ENCODE measurements at places on chromosomes 3 and 15.

DNA sequence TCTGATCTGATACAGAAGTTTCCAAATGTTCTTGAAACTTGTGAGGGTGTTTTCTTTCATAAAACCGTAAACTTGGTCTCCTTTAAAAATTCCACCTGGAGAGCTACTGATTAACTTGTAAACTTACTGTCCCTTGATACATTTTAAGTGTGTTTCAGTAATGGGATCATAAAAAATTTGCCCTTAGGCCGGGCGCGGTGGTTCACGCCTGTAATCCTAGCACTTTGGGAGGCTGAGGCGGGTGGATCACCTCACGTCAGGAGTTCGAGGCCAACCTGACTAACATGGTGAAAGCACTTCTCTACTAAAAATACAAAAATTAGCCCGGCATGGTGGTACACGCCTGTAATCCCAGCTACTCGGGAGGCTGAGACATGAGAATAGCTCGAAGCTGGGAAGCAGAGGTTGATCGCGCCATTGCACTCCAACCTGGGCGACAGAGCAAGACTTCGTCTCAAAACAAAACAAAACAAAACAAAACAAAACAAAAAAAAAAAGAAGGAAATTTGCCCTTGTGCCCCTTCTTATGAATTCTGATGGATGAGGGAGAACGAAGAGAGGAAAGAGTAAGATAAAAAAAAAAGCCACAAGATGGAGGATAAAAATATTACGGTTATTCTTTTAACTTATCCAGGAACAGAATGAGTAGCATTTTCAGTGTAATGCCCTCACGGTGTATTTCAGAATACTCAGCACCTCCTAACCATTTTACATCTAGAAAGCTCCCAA lies 32.1 kb upstream of the AP4E1 start:
- DNase-seq = no peak

GRCh38 chr3:111738238-111738637 lies 120.8 kb upstream of the PHLDB2 start:
- DNase-seq = no peak

DNA sequence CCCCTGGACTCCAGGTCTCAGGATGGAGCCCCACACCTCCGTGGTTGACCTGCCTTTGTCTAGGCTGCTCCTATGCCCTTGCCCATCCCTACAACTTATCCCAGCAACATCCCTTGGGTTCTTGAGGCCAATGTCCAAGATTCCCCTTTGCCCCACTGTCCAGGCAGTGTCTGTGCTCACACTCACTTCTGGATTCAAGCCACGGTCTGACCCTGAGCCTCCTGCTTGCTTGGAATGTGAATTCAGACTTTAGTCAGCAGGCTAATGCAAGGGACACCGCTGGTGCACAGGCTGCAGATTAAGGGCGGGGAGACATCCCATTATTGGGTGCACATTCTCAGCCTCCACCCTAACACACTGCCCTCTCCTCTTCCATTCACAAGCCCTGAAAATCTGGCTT lies 154.1 kb downstream of the WNT5A start:
- no peak for DNase-seq

DNA sequence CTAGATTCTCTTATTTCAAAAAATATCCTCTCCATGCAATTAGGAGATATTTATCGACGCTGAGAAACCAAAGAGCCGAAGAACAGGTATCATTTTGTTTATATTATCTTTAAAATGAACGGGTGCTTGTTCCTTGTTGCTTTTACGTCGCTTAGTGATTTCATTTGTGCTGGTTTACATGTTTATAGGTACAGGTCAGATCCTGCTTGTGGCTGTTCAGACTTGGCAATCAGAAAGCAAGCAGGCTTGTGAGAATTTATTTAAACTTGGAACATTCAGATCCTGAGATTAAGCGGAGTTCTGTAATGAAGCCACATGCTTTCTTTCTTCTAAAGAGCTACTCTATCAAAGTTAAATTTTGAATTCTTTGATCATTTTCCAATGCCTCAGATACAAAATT lies 43.0 kb upstream of the ATP2C1 start:
- no peak for DNase-seq

GRCh38 chr3:31664031-31664430 lies 131.3 kb downstream of the STT3B start:
- no peak for DNase-seq

DNA sequence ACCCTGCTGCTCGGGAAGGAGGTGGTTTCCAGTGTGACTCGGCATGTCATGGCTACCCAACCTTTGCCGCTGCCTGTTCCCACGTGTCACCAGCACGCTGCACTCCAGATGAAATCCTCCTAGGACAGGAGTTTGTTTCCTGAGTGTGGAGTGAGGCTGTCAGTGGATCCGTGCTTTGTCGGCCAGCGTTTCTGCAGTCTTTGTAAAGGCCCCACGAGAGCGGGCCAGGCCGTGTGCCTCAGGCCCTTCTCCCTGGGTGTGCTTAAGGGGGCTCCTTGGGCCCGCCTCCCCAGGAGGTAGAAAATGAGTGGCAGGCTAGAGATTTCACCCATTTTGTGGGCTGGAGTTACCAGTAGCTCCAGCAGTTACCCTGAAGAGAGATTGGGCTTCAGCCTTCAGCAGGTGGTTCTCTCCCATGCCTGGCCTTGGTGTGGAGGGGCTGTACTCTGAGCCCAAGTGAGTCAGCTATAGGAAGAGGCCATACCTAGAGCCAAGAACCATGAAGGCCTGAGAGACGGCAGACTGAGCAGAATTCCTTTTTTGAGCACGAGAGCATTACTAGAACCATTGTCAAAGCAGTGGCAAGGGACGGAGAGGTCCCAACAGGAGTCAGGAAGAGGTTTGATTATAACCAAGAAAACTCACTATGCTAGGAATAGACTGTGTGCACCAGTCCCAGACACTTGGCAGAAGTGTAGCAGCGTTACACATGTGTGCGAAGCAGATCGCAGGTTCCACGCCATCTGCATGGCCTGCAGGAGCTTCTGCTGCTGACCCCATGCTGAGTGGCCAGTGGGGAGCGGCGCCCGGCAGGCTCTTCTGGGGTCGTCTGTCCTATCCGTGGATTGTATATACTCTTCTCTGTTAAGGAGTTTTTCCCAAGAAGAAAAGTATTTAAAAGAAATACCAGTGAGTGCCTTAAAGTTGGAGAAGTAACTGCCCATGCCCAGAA lies 14.5 kb downstream of the MAP6D1 start:
- no peak for DNase-seq

DNA sequence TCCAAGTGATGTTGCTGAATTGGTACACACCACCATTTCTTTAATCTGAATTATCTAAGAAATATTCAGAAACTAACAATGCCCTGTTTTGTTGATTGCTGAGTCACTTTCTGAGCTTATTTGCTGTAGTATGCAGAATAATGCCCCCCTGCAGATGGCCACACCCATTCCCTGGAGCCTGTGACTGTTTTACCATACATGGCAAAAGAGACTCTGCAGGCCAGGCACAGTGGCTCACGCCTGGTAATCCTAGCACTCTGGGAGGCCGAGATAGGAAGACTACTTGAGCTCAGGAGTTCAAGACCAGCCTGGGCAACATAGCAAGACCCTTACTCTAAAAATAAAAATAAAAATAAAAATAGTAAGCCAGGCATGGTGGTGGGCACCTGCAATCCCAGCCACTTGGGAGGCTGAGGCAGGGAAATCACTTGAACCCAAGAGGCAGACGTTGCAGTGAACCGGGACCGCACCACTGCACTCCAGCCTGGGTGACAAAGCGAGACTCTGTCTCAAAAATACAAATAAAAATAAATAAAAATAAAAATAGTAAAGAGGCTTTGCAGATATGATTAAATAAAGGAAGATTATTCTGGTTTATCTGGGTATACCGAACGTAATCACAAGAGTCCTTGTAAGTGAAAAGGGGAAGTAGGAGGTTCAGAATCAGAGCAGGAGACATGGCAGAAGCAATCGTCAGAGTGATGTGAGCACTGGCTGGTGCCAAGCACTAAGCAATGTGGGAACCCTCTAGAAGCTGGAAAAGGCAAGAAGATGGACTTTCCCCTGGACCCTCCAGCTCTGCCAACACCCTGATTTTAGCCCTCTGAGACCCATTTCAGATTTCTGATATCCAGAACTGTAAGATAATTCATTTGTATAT lies 19.0 kb downstream of the PCYT1A start:
- DNase-seq = no peak

- DNase-seq = no peak
Observed at GRCh38 chr15:40927495-40927872, 1.7 kb upstream of the DLL4 start.

DNA sequence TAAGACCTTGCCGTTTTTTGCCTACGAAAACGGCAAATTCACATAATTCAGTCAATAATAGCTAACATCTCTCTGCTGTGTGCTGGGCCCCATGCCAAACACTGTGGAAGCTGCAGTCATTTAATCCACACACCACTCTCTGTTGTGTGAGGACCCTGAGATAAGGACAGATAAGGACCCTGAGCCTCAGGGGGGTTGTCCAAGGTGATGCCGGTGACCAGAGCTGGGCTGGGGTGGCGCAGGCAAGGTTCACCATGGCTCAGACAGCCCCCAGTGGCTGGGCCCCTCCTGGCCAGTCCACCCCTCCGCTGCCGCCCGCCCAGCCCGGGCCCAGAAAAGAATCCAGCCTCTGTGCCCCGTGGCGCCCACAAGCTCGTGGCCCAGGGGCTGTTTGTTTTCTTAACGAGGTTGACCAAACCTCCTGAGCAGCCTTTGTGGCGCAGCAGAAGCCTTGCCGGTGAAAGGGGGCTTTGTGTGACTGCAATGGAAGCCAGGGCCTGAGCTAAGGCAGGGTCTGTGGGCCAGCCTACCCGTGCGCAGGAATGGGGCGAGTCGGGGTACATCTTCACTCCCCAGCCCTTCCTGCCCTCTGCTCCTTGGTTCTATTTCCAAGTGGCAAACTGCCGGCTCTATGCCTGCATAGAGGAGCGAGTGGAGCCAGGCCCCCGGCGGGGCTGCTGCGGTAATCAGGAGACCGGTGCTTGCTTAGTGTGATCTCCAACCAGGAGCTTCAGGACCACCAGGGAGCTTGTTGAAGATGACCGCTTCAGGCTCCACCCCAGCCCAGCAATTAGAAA lies 4.4 kb upstream of the SNX22 start:
- no peak for DNase-seq

DNA sequence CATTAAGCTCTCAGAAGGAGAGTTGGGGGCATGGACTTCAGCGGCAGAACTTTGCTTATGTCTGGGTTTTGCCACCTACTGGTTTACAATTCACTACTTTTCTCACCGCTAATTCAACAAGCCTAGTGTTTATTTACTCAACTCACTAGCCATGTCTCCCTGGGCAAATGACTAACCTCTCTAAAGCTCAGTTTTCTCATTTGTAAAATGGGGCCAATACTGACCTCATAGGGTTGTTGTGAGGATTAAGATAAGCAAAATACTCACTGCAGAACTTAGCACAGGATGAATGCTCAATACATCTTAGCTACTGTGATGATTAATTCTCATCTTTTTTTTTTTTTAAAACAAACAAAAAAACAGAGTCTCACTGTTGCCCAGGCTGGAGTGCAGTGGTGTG lies 106.3 kb downstream of the CADPS start:
- DNase-seq = no peak

DNA sequence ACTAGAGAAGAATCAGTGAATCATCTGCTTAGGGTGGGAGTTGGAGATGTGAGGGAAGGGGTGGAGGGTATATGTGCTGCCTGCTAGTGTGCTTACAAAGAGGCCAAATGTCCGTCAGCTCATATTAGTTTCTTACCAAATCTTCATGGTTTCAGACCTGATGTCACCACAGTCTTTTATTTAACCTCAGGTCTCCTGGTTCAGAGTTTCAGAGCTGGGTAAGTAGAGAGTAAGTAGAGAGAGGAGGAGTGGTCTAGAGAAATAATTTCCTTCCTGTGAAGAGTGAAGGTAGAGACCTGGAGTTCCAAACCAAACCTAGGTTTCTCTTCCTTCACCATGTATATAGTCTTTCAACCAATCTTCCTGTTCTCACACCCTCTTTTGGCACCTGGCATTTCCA lies 17.5 kb upstream of the P2RY1 start:
- DNase-seq = no peak

DNA sequence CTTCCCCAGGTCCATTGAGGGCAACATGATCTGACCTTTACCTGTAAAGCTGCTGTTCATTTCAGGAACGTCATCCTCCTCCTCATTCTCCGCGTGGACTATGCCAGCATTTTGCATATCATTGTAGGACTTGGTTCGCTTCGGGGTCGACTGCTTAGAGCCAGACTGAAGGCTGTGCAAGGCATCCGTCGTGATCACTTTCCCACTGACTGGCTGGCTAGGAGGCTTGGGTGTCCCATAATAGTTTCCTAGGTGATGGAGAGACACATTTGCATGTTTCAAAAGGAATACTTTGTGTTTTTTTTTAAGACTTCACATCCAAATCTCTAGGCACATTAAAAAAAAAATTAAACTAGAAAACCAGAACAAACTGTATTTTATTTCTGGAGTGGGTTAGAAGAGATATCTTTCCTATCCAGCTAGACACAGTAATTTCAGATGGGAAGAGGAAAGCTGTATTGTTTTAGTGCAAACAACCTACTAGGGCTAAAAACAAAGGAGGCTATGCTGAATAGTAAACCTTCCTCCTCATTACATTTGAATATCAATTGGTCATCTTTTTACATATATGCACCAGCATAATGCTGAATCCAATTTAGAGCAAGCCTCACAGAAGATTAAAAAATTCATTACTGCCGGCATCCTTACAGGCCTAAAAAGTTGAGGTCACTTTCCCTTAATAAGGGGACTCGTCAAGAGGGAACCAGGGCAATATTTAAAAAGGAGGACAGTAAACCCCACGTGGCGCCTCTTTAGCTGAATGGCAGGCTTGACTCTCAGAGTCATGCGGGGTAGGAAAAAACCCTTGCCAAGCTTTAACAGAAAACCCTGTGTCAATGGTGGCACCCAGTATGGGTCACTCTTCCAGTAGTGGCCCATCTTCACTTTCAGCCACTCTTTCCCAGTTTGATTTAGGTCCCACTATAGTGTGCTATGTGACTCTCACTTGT lies 559.9 kb downstream of the MAGI1 start:
- DNase-seq = no peak

DNA sequence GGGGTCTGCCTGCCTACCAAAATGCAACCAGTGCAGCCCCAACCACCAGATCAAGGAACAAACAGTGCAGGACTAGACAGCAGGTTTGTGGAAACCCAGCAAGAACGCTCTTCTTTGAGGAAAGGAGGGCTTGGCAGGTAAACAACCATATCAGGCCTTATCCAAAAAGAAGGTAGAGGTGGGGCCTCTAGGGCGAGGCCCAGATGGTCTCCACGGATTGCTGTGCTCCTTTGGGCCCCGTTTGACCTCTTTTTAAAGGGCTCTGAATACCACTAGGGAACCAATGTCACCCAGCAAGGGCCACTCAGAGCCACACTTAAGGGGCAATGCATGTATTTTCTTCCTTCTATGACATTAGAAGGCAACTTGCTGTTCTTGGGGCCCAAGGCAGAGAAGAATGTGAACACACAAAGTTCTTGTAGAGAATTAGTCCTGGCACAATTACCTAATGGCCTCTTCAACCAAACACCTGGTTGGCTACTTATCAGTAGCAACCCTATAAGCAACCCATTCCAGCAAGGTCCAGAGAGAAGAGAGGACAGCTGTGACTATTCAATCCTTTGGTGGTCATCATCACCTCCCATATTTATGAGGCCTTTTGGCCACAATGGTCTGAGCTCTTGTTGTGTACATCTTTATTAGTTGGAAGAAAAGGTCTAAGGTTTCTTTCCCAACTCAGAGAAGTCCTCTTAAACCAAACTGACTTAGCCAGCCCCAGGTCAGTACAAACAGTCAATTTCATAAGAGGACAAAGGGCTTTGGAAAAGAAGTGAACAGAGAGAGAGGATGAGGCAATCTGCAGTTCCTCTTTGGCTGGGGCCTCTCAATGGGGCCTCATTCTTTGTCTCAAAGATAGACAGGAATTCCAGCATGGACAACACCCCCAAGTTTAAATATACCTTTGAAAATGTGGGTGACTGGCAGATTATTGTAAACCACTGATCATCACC lies 36.0 kb downstream of the FOXP1 start:
- DNase-seq = peak; percentile 85

All from small intestine (tissue), 16 donors.